CD4-positive, alpha-beta T cell treated with Interleukin-15 for 1 hour (primary cell): ENCODE measurements at places on chromosomes 7 and 10.
A peak's percentile ranks its signal among the peaks of the same experiment; 100 is the strongest.

DNA sequence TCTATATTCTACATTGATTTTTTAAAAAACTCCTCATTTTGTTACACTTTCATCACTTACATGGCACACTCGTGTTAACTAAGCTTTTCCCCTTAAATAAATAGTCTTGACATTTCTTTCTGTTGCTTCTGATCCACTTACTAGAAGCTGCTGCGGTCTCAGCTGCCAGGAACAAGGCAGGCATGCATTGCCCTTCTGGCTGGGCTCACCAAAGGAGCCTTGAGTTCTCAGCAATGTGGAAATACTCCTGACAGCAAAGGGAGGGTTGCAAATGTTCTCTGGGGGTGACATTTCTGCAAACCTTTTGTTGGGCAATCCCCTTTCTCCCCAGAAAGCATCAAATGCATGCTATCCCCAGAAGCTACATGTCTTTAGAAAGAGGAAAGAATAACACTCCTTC lies 350.1 kb downstream of the PRPF18 start:
- DNase-seq: no peak

DNA sequence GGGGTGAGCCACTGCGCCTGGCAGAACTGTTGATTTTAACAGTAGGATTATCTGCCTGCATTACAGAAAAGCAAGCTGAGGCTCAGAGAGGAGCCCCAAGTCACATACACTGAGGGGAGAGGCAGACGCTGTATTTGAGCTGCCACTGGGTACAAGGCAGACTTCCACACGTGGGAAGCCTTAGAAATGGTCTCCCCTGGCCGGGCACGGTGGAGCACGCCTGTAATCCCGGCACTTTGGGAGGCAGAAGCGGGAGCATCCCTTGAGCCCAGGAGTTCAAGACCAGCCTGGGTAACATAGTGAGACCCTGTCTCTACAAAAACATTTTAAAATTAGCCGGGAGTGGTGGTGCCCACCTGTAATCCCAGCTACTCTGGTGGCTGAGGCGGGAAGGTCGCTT lies 902 bp upstream of the FZD9 start:
- no peak for DNase-seq

DNA sequence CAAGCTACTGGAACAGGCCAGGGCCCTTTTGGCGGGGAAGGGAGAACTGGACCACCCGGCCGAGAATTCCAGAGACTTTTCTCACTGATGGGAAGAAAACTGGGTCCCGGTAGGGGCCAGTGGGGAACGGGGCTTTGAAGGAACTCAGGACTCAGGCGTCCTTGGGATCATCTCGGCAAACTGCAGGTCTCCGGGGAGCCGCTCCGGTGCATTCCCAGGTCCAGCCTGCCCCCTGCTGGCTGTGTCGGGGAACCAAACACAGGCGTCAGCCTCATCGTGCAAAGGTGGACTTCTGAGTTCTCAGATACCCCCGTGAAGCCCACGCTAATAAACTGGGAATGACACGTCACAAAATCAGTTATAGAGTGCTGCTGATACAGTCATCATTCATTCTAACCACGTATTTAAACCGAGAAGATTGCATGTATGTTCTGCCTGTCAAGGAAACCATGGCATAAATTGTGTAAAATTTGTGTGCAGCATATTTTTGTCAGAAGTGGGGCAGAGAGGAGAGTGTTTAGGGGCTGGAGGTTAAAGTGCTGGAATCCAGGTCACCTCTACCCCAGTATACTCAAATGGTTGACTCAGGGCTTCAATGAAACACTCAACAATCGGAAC lies 76.1 kb upstream of the CPXM2 start:
- no peak for DNase-seq

- DNase-seq: no peak
These were observed 25.4 kb upstream of the GPAM start for GRCh38 chr10:112208997-112209396.

GRCh38 chr7:119994928-119995327 lies 278.0 kb upstream of the KCND2 start:
- no peak for DNase-seq

DNA sequence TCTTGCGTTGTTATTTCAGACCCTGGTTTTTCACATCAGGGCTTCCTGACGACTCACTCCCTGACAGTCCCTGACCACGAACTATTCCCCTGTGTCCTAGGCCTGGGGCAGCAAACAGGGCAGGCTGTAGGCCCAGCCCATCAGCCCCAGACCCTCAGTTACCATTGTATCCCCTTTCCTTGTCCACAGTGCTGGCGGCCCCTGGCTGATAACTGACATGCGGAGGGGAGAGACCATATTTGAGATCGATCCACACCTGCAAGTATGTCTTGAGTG lies 50.5 kb upstream of the TRIM8 start:
- no peak for DNase-seq

DNA sequence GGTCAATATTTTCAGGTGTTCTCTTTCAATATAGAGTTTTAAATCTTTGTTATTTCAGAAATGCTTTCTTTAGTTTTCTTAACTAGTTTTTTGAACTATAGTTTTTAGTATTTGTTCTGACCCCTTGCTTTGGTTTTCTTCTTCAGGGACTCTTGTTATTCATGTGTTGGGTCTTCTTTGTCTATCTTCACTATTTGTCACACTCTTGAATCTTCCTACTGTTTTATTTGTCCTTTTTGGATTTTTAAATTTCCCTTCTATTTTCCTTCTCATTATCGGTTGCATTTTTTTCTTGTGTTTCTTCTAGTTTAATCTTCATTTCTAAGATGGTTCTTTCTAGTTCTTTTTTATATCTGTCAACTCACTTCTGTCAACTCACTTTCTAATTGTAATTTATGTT lies 37.1 kb upstream of the PRKAG2 start:
- no peak for DNase-seq

DNA sequence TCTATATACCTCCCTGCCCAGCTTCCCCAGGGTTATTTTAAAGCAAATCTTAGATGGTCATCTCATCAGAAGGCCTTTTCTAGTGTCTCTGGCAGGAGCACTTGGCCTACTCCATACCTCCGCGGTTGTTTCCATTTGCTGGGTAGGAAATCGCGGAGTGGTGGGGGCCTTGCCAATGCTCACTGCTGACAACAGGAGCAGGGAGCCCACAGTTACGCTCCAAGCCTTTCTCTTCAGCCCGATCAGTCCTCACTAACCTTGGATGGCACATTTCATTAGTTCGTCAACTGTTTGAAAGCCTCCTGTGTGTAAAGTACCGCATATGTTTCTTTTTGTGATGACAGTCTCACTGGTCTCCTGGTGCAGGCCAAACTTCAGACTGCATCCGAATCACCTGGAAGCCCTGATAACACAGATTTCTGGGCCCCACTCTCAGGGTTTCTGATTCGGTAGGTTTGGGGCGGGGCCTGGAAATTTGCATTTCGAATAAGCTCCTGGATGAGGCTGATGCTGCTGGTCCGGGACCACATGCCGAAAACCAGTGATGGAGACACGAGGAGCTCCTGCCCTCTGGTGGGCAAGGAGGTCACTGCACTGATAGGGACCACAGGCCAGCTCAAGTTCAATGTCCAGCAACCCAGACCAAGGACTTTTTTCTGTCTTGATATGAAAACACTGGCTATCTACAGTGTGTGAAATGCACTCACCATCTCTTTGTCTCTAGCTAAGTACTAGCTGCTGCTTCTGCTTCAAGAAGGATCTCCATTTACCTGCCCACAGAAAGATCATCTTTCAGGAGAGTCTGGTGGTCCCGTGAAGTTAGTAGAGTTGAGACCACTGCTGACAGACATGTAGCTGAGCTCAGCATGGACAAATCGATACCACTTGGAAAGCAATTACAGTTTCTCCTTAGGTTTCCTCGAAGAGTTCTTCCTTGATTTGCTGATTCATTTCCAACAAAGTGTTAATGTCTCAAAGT lies 14.0 kb downstream of the LRGUK start:
- DNase-seq: peak; percentile 53

DNA sequence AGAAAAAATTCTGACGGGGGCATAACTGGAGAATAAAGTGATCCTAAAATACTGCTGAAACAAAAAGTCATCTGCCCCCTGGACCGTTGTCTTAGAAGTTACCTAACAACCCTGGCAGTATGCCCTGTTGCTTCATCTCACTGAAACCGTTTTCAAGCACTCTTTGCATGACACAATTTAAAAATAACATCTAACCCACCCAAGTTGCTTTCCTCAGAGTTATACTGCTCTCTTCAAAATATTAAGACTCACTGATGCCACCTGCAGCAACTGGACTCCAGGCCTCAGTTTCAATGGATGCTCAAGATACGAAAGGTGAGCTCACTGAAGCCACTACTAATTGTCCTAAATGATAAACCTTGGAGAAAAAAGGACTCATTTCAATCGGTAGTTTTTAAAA lies 57.4 kb downstream of the CDK6 start:
- DNase-seq: no peak

GRCh38 chr7:16839646-16840045 lies 34.8 kb upstream of the AGR2 start:
- DNase-seq: no peak
